Thoracic aorta endothelial cell (primary cell): ENCODE measurements at places on chromosomes 2 and 18. TPM values are rescaled to one million over a fixed set of nuclear protein-coding genes. Genes with fewer than 3 reads are reported as not detected.

NEB gene
- total RNA-seq: 1.2 and 1.3 TPM in 2 replicates

PLCL1 gene
- 9.6 and 9.7 TPM in 2 replicates for total RNA-seq

LRP1B gene
- 0.07 and 0.13 TPM in 2 replicates for total RNA-seq

PRSS56 gene
- total RNA-seq: not detected in 2 replicates

GATA6 gene
- 22.7 and 23.8 TPM in 2 replicates for total RNA-seq
